ENCODE measurements at places on chromosomes 7 and 10.
A peak's percentile ranks its signal among the peaks of the same experiment; 100 is the strongest.

GRCh38 chr10:93775356-93775755, 17.6 kb downstream of the LGI1 start:
- no peak for DNase-seq

- DNase-seq: peak; percentile 65
Observed at GRCh38 chr7:1101563-1102431, 13.9 kb downstream of the GPER1 start.

GRCh38 chr10:91617072-91617609, 15.7 kb downstream of the PPP1R3C start:
- no peak for DNase-seq

DNA sequence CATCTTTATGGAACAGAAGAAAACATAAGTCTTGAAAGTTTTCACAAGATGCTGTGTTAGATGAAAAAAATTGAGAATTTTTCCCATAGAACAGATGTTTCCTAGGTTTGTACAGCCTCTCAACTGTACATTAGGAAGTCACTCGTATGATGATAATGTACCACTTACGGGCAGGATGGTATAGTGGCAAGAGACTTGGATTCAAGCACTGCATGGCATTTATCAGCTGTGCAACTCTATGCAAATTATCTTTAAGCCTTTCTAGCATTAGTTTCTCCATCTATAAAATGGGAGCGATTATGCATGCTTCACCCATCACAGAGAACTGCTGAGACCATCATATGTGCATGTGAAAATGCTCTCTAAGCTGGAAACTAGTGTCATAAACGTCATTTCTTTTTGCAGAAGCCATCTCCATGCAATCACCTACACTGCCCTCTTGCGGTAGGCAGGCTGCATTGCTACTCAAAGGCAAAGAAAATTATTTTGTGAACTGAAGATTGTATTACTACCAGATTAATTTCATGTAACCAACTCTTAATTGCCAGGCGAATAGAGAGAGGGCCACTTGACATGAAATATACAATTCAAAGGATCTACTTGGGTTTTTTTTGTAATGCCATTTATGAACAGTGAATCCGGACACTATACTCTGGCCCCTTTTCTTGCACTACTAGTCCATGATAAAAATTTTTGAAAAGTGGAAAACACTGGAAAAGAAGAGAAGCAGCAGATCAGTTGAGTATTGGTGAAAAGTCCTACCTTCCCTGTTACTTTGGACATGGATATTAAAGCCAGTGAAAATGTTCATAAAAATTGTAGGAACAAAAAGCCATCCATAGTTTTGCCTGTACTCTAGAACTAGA, 102.3 kb downstream of the JAZF1 start:
- no peak for DNase-seq

Data from spleen (tissue), 13 donors.